T-helper 2 cell treated with Interferon-gamma antibody and Interleukin-4, amounts not matched to agents 5 μg/mL and 100 μg/mL, for 36 hours (primary cell): ENCODE measurements at places on chromosomes 7 and 10.

- DNase-seq, result peak; percentile 38
These were observed 26.2 kb downstream of the ABLIM1 start for GRCh38 chr10:114631666-114632417.

- no peak for DNase-seq
These were observed 3.1 kb downstream of the NRP1 start for GRCh38 chr10:33331379-33331694.

DNA sequence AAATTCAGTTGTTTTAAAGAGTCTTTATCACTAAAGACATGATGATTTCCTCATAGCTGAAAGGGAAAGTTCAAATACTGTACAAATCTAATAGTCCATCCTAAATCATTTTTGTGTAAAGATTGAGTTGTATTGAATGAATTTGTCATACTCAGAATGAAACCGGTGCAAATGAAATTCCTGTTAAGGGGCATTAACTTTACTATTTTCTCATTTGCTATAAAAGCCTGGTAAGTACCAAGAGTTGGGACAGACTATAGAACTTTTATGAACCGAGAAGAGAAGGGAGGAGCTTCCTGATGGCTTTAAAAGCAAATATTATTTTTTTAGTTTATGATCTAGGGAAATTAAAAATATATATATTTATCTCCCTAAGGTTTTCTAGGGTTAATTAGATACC, 260.0 kb upstream of the AKR1E2 start:
- no peak for DNase-seq

- DNase-seq, result no peak
These were observed 106.7 kb downstream of the CACNB2 start for GRCh38 chr10:18246967-18247366.

DNA sequence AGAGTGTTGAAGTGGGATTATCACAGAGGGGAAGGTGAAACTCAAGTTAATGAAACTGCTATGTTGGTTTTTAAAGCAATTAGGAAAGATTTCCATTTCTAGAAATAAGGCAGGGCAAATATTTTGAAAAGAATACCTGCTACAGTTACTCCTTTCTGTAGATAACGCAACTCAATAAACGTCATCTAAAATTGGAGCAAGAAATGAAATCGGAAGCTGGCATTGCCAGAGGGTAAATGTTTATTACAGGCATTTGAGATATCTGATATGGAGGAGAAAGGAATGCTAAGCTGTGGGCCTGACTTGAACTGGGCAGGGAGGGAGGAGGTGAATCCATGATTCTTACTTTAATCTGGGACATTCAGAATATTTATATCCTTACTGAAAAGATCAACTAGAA, 217.0 kb upstream of the ADARB2 start:
- DNase-seq, result no peak

DNA sequence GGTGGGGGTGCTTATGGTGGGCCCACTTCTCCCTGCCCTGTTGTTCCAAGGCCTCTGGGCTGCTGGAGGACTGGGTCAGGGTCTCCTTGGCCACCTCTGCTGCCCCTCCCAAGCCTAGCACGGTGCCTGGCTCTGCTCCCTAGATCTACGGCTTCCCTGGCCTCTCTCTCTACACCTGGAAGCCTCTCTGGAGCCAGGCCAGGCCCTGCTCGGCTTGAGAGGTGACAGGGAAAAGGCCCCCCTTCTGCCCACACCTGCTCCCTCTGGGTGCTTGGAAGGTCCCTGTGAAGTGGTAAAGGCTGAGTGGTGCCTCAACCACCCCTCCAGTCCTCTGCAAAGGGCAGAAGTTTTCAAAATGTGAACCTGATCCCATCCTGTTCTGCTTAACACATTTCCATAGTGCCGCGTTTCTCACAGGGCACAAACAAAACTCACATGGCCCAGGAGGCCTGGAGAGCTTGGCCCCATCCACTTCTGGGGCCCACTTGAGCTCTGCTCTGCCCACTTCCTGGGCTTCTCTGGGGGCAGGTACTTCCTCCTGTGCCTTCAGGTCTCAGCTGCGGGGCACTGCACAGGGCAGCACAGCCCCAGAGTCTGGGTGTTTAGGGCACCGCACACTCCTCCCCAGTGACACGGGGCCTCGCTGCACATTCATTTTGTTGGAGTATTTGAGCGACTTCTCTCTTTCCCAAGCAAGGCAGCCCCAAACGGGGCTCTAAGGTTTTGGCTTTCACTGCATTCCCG, 169.9 kb downstream of the PIP4K2A start:
- DNase-seq, result no peak

DNA sequence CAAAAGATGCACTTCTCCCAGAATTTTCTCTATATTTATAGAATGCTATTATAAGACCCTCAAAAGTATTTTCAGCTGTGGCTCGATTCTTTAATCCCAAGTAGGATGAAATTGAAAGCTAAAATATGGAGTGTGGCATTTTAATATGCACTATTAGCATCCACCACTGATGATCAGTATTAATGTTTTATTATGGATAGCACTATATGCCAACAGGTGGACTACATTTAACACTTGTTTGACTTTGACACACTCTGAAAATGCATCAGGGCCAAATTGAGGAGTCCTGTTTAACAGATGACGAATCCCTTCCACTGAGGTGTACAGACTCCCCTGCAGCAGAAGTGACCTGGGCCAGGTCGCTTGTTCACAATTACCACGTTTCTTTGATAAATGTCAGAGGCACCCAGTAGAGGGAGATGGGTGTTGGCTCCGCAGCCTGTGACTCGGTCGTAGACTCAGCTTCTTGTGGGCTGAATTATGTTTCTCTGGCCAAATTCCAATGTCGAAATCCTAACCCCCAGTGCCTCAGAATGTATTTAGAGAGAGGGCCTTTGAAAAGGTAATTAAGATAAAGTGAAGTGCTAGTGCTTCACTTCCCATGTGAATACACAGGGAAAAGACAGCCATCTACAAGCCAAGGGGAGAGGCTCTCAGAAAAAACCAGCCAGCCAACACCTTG, 48.1 kb downstream of the WIPF3 start:
- DNase-seq, result no peak

DNA sequence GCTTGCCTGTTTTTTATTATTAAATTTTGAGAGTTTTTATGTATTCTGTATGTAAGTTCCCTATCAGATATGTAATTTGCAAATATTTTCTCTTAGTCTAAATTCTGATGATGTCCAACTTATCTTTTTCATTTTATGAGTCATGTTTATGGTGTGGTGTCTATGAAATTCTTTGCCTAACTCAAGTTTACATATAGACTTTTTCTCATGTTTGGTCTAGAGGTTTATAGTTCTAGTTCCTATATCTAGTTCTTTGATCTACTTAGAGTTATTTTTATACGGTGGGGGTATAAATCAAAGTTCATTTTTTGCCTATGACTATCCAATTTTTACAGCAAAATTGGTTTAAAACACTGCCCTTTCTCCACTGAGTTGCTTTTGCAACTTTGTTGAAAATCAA, 26.3 kb upstream of the CCDC7 start:
- no peak for DNase-seq
